Stimulated activated CD4-positive, alpha-beta T cell treated with anti-CD3 and anti-CD28 coated beads, Interleukin-4, amount 100 ng/mL, for 24 hours (primary cell): ENCODE measurements at places on chromosomes 2 and 18.

GRCh38 chr18:5746844-5747243 lies 148.5 kb downstream of the TMEM200C start:
- no peak for DNase-seq

- DNase-seq, result no peak
Observed at GRCh38 chr2:45723857-45724256, 72.4 kb downstream of the PRKCE start.

- DNase-seq, result no peak
Observed at GRCh38 chr2:135457279-135457678, 73.7 kb downstream of the ZRANB3 start.

DNA sequence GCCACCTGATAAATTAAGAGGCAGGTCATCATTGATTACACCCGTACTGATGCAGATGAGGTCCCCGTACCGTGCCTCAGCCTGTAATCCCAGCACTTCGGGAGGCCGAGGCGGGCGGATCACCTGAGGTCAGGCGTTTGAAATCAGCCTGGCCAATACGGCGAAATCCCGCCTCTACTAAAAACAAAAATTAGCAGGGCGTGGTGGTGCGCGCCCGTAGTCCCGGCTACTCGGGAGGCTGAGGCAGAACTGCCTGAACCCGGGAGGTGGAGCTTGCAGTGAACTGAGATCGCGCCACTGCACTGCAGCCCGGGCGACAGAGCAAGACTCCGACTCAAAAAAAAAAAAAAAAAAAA lies 683 bp upstream of the ENOSF1 start:
- DNase-seq, result no peak

DNA sequence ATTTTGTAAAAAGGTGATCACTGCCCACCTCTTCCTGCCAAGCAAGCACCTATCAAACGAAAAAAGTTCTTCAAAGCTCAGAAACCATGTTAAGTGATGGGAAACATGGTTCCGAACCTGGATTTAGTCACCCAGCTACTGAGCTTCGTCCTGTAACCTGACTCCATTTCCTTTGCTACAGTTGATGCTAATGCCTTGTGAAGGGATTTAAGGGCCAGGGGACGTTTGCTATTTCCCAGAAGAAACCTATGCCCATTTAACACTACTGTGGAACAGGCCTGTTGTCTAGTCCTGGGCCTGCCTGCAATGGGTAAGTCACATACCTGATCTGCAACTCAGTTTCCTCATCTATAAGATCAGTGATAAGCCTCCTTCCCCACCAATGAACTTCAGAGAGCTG lies 14.8 kb downstream of the SERPINE2 start:
- no peak for DNase-seq
